ENCODE measurements at places on chromosomes 2 and 18. TPM values are rescaled to one million over a fixed set of nuclear protein-coding genes. Genes with fewer than 3 reads are reported as not detected.

Gene TCF23
- total RNA-seq = not detected

Gene ERMN
- total RNA-seq = not detected

Gene UGT1A1
- total RNA-seq = not detected

Gene GREB1
- 1.3 TPM for total RNA-seq

Gene BBS5
- 11.5 TPM for total RNA-seq

Gene SCG2
- 27.0 TPM for total RNA-seq

Gene POTEC
- total RNA-seq = not detected

Gene AQP12A
- not detected for total RNA-seq

Gene CEP192
- total RNA-seq = 50.2 TPM

Gene TSPYL6
- total RNA-seq = not detected

Gene DAW1
- total RNA-seq = 1.2 TPM

Gene CNTNAP5
- not detected for total RNA-seq

Gene CXXC1
- total RNA-seq = 94.5 TPM

Gene CHRND
- not detected for total RNA-seq

Gene FN1
- 2,058 TPM for total RNA-seq

Gene ACKR3
- total RNA-seq = 0.31 TPM

Measured in A673 (cell line).